ENCODE measurements at places on chromosomes 1 and 21.

GRCh38 chr1:33119532-33120217, 38.7 kb downstream of the AZIN2 start:
- DNase-seq, result no peak

DNA sequence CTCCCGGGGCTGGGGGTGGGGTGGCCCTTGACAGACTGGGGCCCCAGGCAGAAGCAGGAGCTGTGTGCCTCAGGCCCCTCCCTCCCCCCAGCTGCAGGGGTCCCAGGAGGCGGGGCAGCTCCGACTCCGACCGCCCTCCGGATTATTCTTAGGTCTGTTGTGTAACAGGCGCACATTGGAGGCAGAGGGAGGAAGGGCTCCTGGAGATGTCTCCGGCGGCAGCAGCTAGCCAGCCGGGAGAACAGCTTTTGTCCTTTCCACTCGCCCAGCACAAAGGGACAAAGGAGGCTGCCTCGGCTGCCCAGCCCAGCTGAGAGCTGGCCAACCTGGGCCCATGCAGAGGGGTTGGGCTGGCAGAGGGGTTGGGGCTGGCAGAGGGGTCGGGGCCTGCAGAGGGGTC, 29.7 kb upstream of the PLCH2 start:
- DNase-seq, result no peak

GRCh38 chr1:145751491-145752037, 32.3 kb downstream of the CD160 start:
- DNase-seq, result no peak

DNA sequence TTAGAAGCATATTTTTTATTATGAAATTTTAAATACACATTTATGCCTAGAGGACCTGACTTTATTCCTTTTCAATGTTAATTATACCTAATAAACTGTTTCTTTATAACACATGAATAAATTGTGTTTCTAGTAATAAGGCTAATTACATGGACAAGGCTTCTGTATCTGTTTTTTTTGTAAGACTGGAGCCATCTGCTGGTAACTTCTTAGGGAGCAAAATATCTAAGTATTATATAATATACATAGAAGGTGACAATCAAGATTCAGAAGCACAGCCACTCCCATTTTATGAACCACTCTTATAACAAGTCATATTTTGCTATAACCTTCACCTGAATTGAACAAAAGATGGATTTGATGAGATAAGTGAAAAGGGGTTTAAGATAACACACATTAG, 84.2 kb downstream of the LBR start:
- DNase-seq, result peak; percentile 11

- DNase-seq, result peak; percentile 93
Observed at GRCh38 chr1:24694380-24694843, 50.8 kb upstream of the CLIC4 start.

DNA sequence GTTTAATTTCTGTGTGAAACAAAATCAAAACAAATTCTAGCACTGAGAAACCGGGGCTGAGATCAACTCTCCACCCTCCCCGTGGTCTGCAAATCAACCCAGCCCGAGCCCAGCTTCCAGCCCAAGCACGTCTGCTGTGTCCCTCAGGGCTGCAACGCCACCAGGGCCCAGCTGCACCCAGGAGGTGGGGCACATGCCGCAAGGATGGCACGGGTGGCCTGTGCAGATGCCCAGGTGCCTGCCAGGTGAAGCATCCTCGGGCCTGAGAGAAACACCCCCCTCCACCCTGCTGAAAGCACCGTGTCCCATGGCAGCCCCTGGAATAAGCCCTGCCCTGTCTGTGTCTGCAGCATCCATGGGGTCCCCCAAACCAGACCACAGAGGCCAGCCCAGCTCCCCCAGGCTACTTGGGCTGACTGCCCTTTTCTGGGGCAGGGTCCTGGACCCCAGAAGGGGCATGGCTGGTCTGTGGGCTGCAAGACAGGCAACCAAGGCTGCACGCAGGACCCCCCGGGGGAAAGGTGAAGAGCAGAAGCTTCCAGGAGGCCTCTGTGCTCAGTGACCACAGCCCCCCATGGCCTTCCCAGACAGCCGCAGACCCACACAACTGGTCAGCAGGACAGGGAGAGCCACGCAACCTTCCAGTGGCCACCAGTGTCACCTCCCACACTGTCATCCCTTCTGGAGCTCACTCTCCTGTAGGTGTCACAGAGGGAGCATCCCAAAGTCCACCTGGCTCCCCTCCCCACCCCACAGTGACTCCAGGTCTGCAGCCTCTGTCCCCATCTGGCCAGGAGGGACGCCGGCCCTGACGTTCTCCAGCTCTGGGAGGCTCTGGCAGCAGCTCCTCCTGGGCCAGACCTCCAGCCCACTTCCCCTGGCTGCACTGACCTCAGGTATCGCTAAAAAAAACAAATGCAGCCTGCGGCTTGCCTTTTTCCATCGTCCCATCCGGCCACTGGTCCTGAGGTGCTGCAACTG, 7.7 kb downstream of the WNT9A start:
- DNase-seq, result no peak

DNA sequence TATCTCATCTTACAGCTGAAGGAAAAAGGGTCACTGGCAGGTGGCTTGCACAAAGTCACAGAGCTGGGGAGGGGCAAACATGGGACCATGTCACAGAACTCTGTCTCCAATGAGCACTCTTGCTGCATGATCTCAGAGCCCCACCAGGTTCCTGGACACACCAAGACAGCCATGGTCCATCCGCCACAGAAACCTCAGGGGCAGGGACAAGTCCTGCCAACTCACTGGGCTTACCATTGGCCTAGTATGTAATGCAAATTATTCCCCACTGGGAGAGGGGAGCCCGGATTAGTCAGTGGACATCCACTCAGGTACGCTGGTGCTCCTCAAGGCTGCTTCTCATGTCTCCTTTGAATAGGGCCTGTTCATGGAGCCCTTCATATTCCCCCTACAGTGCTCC, 14.2 kb downstream of the S100A7A start:
- DNase-seq, result no peak

DNA sequence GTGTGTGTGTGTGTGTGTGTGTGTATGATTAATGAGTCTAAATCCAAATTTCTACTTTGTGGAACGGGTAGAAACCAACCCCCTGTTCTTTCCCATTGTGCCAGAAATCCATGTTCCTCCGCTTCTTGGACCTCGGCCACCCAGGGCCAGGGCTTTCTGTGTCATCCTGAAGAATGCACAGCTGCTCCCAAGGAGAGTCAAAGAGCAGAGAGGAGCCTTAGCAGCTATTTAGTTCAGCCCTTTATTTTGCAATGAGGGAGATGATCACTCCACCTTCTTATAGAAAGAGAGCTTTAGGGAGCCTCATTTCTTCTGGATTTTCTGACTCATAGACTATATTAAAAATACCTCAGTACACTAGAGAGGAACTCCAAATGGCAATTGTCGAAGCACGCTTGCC, 489.3 kb upstream of the VAMP3 start:
- no peak for DNase-seq

DNA sequence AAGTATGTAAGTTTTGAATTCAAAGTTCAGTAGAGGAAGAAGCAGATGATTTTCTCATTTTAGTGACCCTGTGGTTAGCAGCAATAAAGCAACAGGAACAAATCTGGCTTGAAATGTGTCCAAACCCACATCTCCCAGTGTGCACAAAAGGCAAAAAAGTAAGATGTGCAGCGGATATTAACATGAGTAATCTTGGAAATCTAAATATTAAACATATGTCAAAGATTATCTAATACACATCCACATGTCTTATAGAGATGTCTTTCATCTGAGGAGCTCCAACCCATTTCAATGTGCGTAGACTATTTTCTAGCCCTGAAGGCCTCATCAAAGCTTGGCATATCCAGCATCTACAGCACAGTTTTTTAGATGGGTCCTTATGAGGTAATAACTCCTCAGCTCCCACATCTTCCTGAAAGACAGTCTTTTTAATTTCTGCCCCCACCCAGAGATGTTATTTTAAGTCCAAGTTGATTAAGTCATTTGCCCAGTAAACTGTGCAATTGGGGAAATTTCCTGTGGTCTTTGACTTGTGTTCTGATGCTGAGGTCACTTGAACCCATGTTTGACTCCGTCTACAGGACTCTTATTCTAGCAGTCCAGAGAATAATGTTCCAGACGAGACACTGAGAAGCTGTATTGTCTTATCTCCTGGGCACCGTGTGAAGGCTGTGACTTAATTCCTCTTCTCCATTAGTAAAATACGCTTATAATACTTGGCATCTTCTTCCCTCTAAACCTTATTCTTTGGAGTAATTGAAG, 73.7 kb downstream of the LMO4 start:
- DNase-seq, result no peak

DNA sequence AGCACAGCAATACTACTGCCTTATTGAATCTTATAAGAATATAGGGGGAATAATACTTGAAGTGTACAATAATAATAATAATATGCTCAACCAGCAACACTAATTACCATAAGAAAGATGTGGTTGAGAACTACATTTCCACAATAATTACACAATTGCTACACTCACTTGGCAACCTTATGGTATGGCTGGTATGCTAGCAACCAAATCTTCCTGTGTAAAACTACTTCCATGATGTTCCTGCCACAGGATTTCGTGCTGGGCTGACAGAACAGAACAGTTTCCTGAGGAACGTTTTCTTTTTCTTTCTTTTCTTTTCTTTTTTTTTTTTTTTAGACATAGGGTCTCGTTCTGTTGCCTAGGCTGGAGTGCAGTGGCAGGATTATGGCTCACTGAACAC, 50.6 kb downstream of the KIF26B start:
- no peak for DNase-seq

- DNase-seq, result no peak
Observed at GRCh38 chr1:12016182-12016581, 3.1 kb upstream of the MIIP start.

DNA sequence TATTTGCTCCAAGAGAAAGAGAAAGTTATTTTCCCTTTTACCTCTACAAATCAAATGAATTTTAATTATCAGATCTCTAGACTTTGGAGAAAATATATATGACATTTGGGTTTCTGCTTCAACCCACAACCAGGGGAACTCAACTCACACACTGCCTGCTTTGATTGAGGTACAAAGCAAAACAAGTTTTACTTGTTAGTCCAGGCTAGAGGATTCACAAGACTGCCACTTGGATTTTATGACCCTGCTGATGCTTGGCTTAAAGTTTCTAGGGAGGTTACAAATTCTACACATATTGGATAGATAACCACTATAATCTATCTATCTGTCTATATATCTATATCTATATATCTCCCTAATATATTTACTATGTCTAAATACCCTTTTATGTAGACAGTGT, 467.3 kb upstream of the RGS18 start:
- no peak for DNase-seq

DNA sequence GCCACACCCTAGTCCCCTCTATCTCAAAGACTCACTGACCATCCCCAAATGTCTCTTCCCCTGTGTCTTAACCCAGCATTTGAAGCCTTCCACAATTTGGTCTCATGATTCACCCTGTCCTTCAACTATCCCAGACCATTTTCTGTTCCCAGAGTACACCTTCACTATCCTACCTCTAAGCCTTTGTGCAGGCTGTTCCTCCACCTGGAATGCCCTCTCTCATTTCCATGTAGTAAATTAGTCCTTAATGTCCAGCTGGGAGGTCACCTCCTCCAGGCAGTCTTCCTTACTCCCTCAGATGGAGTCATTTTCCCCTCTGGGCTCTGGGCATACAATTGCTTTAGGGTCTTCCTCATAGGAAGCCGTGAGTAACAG, 31.1 kb upstream of the EPB41 start:
- no peak for DNase-seq

GRCh38 chr1:14884614-14885175, 268.9 kb upstream of the TMEM51 start:
- DNase-seq, result no peak

DNA sequence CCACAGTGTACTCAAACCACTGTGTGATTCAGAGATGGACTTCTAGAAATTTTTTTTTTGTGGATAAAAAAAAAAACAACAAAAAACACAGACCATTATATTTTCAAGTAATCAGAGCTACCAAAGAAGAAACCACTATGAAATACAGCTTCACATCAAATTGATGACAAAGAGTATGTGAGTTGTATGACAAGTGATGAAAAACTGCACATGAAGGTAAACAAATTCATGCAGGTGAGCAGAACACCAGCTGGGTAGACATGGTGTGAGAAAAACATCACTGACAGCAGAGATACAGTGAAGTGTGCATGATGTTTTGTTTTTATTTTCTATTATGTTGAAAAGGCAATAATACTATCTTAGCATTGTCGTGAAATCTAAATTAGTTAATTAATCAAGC, 8.0 kb upstream of the PTPRC start:
- DNase-seq, result no peak

DNA sequence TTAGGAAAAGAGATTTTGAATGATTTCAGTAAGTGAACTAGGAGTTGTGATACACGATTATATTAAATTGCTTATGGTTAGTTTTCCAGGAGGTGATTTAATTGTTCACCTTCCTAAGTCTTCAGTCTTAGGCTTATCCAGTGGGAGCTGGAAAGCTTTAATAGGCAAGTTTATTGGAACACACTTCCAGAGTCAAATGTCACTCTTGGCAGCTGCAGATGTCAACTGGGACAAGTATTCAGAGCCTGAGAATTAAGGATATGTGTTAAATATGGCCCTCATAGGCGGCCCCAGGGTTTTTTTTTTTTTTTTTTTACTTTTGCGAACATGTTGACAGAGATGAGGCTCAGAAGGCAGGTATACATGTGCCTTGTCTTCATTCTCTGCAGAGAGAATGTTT, 29.2 kb downstream of the UCK2 start:
- no peak for DNase-seq

DNA sequence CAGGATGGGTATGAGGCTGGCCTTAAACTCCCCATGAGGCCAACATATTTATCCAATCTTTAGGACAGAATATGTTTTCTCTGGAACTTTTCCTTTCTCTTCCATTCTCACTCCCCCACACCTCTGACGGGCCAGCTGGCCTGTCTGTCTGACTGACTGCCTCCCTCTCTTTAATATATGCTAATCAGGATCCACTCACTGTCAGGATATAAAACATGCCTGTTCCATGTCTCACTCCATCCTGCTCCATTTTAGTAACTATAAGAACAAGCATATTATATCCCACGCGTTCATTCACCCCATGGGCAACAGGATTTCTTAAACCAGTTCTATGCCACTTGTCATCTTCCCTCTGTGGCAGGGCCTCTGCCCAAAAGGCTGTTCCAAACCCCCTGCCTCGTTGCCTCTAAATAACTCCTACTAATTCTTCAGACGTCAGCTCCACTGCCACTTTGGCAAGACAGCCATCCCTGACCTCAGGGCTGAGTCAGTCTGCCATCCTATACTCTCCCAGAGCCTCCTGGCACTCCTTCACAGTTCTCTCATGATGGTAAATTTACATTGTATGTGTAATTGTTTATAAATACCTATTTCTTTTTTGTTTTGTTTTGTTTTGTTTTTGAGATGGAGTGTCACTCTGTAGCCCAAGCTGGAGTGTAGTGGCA, 84.3 kb upstream of the SPATA6 start:
- DNase-seq, result no peak

Measured in DMS153 (cell line).